ENCODE measurements at places on chromosomes 2 and 18. TPM values are rescaled to one million over a fixed set of nuclear protein-coding genes. Genes with fewer than 3 reads are reported as not detected.

The ARHGEF4 gene
- 0.43 TPM for total RNA-seq

The PAX8 gene
- 0.98 TPM for total RNA-seq

The HOXD13 gene
- total RNA-seq: not detected

The FZD7 gene
- total RNA-seq: 0.41 TPM

- DNase-seq: no peak
These were observed 80.3 kb downstream of the EDAR start for GRCh38 chr2:108908713-108909070.

- no peak for DNase-seq
These were observed 79.6 kb downstream of the USP40 start for GRCh38 chr2:233486778-233487552.

DNA sequence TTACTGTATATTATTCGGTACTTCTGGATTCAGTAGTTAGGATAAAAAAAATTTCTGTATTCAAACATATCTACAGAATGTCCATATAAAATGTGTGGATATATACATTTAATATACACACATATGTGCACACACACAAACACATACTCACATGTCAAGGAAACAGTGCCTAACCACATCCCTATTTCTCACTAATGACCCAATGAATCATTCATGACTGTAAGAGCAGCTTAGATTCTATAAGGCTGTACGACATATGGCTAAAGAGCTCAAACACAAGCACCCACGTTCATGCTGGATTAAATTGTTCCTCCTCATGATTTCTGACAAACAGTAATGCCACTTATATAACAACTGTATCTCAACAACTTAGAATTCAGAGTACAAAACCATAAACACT is 457.3 kb downstream of the ADCYAP1 start:
- DNase-seq: no peak

DNA sequence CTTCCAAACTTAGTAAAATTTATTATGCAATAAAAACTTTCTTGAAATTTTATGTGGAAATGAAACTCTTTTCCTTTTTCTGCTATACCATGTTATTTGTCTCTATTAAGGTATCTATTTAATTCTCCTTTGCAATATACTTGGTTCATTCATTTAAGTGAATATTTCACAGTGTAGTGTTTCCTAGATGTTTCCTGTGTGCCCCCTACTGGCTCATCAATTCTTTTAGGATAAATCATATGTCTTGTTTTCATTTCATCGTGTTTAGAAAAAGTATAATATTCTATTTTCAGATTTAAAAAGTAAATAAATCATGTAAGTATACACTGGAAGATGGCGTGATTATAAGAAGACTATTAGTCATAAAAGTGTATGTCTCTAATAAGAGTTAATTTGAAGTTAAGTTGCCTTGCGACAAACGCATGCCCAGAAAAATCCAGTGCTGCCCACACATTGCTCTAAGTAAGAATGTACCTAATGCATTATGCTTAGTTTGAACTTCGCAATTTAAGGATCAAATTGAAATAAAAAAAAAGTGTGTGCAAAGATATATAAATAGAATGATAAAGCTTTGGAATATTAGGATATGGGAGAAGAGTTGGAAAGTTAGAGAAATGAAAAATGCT is 525.4 kb downstream of the KCNJ3 start:
- DNase-seq: no peak

DNA sequence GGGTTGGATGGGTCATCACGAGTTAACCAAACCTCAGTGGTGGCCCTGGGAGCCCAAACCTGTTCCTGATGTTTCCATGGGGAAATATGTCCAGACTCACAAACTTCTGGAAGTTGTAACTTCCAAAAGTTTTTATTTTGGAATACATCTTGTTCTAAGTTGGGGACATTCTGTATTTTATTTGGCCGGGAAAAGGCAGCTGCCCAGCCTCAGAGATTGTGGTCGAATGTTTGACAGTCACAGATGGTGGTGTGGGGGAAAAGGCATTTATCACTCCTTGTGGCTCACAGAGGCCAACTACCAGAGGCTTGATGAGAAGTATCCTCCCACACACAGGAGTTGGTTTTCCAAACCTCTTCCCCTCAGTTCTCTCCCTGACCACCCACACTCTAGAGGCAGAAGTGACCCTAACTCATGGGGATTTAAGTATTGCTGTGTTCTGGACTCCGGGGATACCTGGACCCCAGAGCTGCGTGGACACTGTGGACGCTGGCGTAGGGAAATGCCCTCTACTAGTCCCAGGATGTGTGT is 124.7 kb upstream of the PPP1CB start:
- no peak for DNase-seq

DNA sequence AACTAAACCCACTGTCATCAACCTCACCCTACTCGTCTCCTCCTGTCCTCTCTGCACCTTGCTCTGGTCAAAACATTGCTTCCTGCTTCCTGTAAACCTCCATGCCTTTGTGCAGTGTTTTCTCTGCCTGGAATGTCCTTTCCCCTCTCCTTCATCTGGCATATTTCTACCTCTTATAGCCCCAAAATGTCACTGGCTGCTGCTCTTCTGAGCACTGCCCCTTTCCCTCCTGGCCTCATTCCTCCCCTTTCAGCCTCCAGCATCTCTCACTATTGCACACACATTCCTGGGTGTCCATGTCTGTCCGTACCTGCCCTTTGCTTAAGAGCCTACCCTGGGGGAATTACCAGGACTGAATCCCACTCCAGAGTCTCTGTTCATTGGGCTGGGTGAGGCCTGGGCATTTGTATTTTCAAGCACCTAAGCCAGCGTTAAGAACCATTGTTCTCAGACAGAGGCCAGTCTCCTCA is 84.9 kb downstream of the MOGAT1 start:
- no peak for DNase-seq

GRCh38 chr2:69538872-69539548 is 101.8 kb upstream of the NFU1 start:
- no peak for DNase-seq
